Esophagus muscularis mucosa (tissue), 4 donors: ENCODE measurements at places on chromosomes 2 and 18. TPM values are rescaled to one million over a fixed set of nuclear protein-coding genes. Genes with fewer than 3 reads are reported as not detected.

The SLC66A2 gene
- total RNA-seq: 46.4 TPM

The SH2D6 gene
- total RNA-seq: not detected

The SERPINB2 gene
- not detected for total RNA-seq

The IL36G gene
- not detected for total RNA-seq

The KLHL30 gene
- 2.2 TPM for total RNA-seq

The SLC16A14 gene
- total RNA-seq: 2.6 TPM

The TRIM43B gene
- total RNA-seq: not detected

GRCh38 chr2:231395188-231396057 lies at the start of gene B3GNT7:
Gene B3GNT7, plus strand, starts transcription at chr2:231395710. Its CDS starts 94 bp downstream, at chr2:231395804.
- peak within 1 kb of the TSS; percentile 49 for H3K4me3 ChIP-seq
- no peaks in the 10 kb centered on the region for H3K36me3 ChIP-seq
- H3K27me3 ChIP-seq: no peaks in the 10 kb centered on the region
- no peak for DNase-seq
- H3K4me1 ChIP-seq: peaks cover 27% of the 10 kb centered on the region

- H3K27ac ChIP-seq: no peak overlapping the region
- H3K27me3 ChIP-seq: no peaks in the 10 kb centered on the region
- H3K4me1 ChIP-seq: peaks cover 24% of the 10 kb centered on the region
- DNase-seq: peak; percentile 64
Observed at GRCh38 chr2:109066501-109066900, 62.5 kb upstream of the SH3RF3 start.

DNA sequence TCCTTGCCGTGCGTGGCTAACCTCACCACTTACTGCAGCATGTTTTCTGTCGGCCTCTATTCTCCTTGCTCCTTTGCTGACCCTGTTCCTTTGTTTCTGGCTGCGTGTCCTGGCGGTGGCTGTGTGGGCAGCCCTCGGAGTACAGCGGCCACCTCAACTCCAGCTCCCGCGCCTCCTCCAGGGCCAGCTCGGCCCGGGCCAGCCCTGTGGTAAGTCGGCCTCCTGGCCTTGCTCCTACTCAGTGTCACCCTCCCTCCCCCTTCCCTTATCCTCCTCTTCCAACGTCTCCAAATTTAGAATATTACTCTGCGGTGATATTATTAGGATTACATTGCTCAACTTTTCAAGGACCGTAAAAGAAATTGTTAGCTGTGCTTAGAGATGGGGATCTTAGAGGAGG lies 59.5 kb upstream of the RBM44 start:
- H3K4me1 ChIP-seq: peaks cover 100% of the 10 kb centered on the region
- DNase-seq: no peak
- peak overlapping the region; percentile 86 for H3K27ac ChIP-seq
- H3K27me3 ChIP-seq: no peaks in the 10 kb centered on the region

DNA sequence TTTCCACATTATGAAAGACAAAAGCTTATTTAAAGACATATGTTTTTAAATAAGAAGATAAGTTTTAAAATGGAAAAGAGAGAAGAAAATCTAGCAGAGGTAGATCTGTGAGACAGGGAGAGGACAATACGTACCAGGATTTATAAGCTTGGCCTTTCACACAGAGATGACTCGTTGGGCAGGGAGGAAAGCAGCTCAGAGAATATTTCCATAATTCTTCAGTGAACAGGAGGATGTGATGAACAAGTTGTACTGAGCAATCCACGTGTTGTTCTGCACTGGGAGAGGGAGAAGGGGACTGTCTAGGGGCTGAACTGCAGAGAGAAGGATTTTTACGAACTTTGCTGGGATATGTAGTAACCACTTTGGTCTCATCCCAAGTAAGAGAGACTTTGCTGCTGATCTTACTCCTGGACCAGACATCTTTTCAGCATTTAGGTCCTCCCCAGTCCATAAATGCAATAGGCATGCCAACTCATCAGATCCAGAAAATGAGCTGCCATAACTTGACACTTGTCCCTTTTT lies 162.5 kb upstream of the SETBP1 start:
- H3K27ac ChIP-seq: no peak overlapping the region
- peaks cover 9% of the 10 kb centered on the region for H3K4me1 ChIP-seq
- H3K36me3 ChIP-seq: no peaks in the 10 kb centered on the region
- DNase-seq: no peak

- no peaks in the 10 kb centered on the region for H3K36me3 ChIP-seq
- peak; percentile 81 for DNase-seq
- no peaks in the 10 kb centered on the region for H3K27me3 ChIP-seq
Observed at GRCh38 chr18:59232309-59233016, 12.5 kb downstream of the GRP start.

- no peaks in the 10 kb centered on the region for H3K36me3 ChIP-seq
- H3K27ac ChIP-seq: no peak overlapping the region
- H3K4me1 ChIP-seq: no peaks in the 10 kb centered on the region
- no peak overlapping the region for H3K4me3 ChIP-seq
- peak; percentile 89 for DNase-seq
Observed at GRCh38 chr2:126801473-126801872, 97.2 kb upstream of the TEX51 start.

DNA sequence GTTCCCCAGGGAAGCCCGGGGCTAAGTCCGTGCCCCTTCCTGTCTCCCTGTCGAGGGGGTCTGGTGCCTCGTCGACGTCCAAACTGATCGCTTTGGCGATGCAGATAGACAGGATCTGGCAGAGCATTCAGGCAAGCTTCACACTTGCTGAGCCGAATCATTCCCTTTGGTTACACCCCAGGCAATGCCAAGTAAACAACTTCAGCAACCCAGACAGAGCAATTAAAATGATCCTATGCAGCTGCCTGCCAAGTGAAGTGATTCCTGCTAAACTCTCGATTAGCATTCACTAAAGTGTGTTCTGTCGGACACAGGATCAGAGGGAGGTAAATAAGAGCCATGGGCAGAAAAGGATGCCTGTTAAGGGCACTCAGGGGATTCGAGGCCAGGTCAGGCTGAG lies 108.2 kb upstream of the RAB12 start:
- H3K36me3 ChIP-seq: no peaks in the 10 kb centered on the region
- H3K4me3 ChIP-seq: no peak overlapping the region
- H3K27me3 ChIP-seq: no peaks in the 10 kb centered on the region
- peaks cover 8% of the 10 kb centered on the region for H3K4me1 ChIP-seq

DNA sequence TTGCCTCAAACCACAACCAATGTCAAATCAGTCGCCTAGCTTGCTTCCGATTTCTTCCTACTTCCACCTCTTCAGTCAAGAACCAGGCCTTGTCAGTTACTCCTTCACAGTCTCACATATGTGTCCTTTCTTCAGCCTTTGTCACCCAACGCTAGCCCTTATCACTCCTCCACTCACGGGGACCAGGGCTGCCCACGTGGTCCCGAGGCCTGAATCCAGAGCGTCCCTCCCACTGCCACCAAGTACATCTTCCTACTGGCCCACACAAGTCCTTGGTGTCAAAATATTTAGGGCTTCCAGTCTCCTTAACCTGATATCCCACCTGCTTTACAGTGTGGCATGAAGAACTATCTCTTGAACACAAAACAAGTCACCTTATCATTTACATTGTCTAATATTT lies 119.1 kb upstream of the SPRED2 start:
- H3K27me3 ChIP-seq: no peaks in the 10 kb centered on the region
- H3K4me3 ChIP-seq: no peak overlapping the region
- DNase-seq: no peak
- H3K4me1 ChIP-seq: no peaks in the 10 kb centered on the region

DNA sequence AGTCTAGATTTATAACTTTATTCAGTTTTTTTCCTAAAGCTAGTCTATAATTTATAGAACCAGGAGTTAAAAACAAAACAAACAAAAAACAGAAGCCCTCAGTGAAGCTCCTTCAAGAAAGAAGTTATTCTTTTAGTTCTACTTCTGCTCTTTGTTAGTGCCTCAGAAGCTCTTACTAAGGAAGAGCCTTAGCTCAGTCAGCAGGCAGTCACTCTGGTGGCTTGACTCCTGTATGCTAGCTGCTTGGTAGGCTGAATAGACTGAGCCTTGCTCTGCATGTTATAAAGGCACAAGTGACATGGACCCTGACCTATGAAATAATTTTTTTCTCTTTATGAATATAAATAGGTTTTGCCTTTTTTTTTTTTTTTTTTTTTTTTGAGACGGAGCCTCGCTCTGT lies 24.8 kb downstream of the NCOA1 start:
- no peak overlapping the region for H3K4me3 ChIP-seq
- H3K4me1 ChIP-seq: peaks cover 34% of the 10 kb centered on the region
- H3K36me3 ChIP-seq: no peaks in the 10 kb centered on the region
- no peaks in the 10 kb centered on the region for H3K27me3 ChIP-seq

DNA sequence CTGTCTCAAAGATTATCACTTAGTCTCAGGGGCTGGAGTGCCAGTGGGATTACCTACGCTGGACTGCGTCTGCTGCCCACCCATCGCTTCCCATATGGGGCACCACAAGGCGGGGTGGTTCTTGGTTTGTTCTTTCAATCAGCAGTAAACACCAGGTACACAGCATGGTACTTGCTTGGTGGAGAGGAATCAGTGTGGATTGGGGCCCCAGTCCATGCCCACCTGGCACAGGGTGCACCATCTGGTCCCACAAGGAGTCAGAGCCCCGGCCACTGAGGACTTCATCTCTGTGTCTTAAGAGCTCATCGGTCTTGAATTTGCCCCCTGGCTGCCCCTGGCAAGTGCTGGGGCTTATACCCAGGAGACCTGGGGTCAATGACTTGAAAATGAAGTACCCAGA lies 96.2 kb downstream of the GLI2 start:
- DNase-seq: no peak
- peaks cover 24% of the 10 kb centered on the region for H3K4me1 ChIP-seq
- no peak overlapping the region for H3K27ac ChIP-seq
- no peaks in the 10 kb centered on the region for H3K36me3 ChIP-seq
